Common myeloid progenitor, CD34-positive (primary cell): ENCODE measurements at places on chromosomes 13 and 19.

DNA sequence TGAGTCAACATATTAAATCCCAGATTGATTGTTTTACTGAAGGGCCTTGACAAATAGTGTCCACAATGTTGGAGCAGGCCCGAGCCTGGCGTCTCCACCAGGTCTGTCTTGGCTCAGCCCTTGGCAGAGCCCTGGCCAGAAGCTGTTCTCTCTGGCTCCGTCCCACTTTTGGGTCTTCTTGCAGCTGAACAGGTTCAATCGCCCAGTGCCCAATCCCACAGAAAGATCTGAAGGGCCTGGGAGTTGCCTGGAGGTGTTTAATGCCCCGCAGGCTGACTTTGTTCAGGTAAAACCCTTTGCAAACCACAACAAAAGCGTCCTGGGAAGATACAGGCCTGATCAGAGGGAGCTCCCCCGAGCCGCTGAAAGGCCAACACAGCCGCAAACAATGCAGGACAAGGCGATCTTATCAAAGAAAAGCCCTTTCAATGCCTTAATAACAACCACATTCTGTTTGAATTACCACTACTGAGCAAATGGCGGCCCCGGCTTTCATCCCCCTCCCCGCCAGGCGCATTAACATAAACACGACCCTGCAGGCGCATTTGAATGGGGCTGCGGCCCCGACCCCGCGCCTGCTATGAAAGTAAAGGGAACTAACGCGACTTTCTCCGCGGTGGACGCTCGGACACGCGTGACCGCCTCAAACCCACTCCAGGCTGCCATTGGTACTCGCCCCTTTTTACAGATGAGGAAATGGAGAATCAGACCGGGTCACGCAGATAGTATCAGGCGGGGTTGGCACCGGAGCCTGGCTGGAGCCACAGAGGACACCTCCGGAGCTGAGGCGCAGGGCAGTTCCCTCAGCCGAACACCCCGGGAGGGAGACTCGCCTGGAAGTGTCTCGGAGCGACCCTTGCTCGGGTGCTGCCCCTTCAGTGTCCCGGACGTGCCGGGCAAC is 3.1 kb downstream of the CDX2 start:
- DNase-seq = no peak

GRCh38 chr19:640161-640558 is 481 bp downstream of the FGF22 start:
- no peak for DNase-seq

- DNase-seq = peak; percentile 54
Measured at GRCh38 chr19:19538061-19538784, at the start of gene CILP2. TSS of gene CILP2 (plus strand) at chr19:19538265. CDS start at chr19:19538350, 85 bp downstream.

DNA sequence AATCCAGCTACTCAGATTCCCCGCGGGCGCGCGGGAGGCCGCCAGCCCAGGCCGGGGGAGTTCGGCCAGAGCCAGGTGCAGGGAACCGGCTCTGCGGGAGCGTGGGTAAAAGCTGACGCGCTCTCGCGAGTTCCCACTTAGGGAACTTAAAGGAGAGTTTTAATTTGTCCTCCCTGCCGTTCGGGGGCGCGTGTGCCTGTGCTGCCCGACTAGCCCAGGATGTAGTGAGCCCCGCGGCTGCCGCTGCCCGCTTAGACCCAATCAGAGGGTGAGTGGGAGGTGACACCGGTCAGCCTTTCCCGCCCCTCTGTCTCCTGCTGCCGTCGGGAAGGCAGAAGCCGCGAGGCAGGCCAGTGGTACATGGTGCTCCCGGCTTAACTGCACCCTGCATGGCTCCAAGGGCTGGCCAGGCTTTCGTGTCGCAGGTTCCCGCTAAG is 36.0 kb upstream of the NEK3 start:
- peak; percentile 85 for DNase-seq

GRCh38 chr13:109606520-109606919 is 179.9 kb downstream of the IRS2 start:
- no peak for DNase-seq

DNA sequence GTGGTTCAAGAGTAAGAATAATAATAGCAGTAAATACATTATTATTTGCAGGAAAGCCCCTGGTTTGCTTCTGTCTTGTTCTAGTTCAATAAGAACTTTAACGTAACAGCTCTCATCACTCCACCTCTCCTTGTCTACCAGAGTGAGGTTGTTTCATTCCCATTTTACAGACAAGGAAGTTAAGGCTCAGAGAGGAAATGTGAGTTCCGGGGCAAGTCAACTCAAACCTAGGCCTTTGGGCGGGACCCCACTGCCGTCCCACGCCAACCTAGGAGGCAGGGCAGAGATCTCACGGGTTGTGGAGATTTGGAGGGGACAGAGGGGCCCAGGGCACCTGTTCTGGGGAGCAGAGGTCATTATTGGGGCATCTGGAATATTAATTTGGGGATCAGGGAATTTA is 1.5 kb downstream of the MAP4K1 start:
- no peak for DNase-seq

DNA sequence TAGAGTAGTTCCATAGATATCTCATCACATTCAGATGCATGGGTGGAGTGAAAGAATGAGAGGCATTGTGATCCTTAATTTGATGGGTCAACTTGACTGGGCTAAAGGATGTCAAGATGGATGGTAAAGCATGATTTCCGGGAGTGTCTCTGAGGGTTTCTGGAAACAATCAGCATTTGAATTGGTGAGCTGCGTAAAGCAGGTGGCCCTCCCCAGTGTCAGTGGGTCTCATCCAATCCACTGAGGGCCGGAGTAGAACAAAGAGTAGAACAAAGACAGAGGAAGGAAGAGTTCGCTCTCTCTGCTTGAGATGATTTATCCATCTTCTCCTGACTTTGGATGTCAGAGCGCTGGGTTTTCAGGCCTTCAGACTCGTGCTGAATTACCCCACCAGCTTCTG is 43.1 kb downstream of the SERP2 start:
- no peak for DNase-seq
